ENCODE measurements at places on chromosomes 16 and 17.

- DNase-seq: peak; percentile 86
- H3K4me1 ChIP-seq: peaks cover 5% of the 10 kb centered on the region
- H3K36me3 ChIP-seq: no peaks in the 10 kb centered on the region
- no peak overlapping the region for H3K4me3 ChIP-seq
Observed at GRCh38 chr17:2214047-2214928, 89.3 kb downstream of the SMG6 start.

GRCh38 chr17:77916264-77916663 is 42.2 kb upstream of the TNRC6C start:
- H3K27ac ChIP-seq: no peak overlapping the region
- DNase-seq: no peak
- H3K36me3 ChIP-seq: no peaks in the 10 kb centered on the region
- no peaks in the 10 kb centered on the region for H3K27me3 ChIP-seq
- H3K4me1 ChIP-seq: no peaks in the 10 kb centered on the region
- no peak overlapping the region for H3K4me3 ChIP-seq

GRCh38 chr17:81127526-81128177 is 37.7 kb upstream of the PVALEF start:
- no peaks in the 10 kb centered on the region for H3K4me1 ChIP-seq
- H3K27me3 ChIP-seq: no peaks in the 10 kb centered on the region
- no peak for DNase-seq
- no peaks in the 10 kb centered on the region for H3K36me3 ChIP-seq
- H3K27ac ChIP-seq: no peak overlapping the region
- no peak overlapping the region for H3K4me3 ChIP-seq

DNA sequence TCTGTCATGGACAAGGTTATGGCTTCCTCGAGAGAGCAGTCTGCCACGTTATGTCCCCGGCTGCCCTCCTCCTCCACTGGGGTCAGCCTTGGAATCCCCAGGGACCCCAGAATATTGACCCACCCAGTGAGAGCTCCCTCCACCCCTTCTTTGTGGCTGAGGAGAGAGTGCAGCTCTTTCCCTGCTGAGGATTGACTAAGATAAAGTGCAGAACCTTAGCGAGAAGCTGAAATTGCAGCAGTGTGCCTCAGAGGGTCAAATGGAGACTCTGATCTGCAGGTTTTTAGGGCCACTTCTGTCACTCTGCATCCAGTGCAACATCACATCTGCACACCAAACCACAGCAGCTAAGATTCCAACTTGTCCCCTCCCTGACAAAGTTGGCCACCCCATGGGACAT is 25.6 kb upstream of the PMFBP1 start:
- no peaks in the 10 kb centered on the region for H3K36me3 ChIP-seq
- no peaks in the 10 kb centered on the region for H3K27me3 ChIP-seq
- DNase-seq: no peak
- H3K27ac ChIP-seq: no peak overlapping the region
- no peaks in the 10 kb centered on the region for H3K4me1 ChIP-seq
- no peak overlapping the region for H3K4me3 ChIP-seq

DNA sequence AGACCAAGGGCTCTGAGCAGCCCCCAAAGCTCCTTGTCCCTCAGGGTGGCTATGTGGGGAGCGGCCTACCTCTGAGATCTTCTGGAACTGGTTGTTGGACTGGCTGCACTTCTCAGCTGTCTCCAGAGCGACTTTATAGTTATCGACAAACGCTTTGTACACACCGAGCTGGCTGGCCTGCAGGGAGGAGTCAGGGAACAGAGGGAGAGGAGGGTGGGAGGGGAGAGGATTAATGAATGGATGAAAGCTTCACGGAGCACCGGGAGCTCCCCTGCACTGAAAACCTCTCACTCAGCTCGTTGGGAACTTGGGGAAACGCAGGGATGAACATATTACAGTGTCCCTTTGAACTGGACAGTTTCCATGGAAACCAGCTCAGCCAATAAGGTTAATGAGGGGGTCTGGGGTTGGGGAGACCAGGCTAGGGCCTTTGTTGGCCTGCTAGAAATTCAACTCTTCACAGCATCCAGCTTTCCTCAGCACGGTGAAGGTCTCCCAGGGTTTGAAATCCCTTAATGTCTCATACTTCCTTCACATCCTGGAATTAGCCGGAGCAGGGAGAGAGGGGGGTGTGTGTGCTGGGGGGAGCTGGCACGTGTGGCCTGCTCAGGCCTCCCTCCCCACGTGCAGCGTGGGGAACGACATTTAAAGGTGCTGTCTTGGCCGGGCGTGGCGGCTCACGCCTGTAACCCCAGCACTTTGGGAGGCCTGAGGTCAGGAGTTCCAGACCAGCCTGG is 86.7 kb downstream of the TIMM22 start:
- H3K4me1 ChIP-seq: no peaks in the 10 kb centered on the region
- H3K27ac ChIP-seq: no peak overlapping the region
- no peak overlapping the region for H3K4me3 ChIP-seq
- no peaks in the 10 kb centered on the region for H3K36me3 ChIP-seq

DNA sequence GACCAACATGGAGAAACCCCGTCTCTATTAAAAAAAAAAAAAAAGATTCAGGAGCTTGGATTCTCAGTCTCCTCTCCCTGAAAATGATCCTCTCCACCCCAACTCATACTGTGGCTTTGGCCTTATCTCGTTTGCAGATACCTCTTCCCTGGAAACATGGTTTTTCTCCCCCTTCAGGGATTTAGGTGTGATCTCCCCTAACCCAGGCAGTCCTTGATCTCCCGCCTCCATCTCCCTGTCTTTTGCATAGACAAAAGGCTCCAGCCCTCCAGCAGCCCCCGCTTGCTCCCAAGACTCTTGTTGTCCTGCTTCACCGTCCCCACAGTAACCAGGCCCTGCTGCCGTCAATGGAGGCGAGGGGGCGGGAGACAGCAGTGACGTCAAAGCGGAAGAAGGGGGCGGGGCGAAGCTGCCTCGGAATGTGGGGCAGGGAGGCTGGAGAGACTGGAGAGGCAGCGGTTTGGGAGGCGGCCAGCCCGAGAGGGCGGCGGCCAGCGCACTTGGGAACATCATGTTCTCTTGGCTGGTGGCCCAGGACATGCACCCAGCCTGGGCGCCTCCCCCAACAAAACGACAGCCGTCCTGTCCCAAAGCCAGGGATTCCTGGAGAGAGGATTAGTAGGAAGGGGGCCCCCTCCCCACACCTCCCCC is 1.9 kb upstream of the PER1 start:
- H3K36me3 ChIP-seq: peaks cover 9% of the 10 kb centered on the region
- H3K27me3 ChIP-seq: no peaks in the 10 kb centered on the region
- H3K4me1 ChIP-seq: no peaks in the 10 kb centered on the region
- peak overlapping the region; percentile 99 for H3K27ac ChIP-seq

DNA sequence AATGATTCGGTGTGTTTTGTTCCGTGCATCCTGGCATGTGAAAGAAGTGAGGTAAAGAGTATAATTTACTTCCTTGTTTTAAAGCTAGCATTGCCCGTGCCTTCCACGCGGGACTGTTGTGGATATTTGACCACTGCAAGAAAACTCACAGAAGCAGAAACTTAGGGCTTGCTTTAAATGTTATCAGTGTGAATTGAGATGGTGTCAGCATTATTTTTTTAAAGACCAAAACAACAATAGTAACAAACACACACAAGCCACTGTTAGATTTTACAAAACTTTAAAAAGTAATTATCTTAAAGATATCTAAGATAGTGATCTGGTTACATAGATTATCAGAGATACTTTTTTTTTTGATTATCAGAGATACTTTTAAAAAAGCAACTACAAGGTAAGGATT is 47.4 kb downstream of the WWOX start:
- no peak overlapping the region for H3K4me3 ChIP-seq
- H3K36me3 ChIP-seq: no peaks in the 10 kb centered on the region
- H3K27me3 ChIP-seq: no peaks in the 10 kb centered on the region
- DNase-seq: no peak
- no peak overlapping the region for H3K27ac ChIP-seq
- H3K4me1 ChIP-seq: no peaks in the 10 kb centered on the region

- H3K4me1 ChIP-seq: no peaks in the 10 kb centered on the region
- H3K36me3 ChIP-seq: no peaks in the 10 kb centered on the region
- DNase-seq: no peak
- no peak overlapping the region for H3K27ac ChIP-seq
- no peaks in the 10 kb centered on the region for H3K27me3 ChIP-seq
Observed at GRCh38 chr16:85181739-85182129, 69.5 kb upstream of the CIBAR2 start.

DNA sequence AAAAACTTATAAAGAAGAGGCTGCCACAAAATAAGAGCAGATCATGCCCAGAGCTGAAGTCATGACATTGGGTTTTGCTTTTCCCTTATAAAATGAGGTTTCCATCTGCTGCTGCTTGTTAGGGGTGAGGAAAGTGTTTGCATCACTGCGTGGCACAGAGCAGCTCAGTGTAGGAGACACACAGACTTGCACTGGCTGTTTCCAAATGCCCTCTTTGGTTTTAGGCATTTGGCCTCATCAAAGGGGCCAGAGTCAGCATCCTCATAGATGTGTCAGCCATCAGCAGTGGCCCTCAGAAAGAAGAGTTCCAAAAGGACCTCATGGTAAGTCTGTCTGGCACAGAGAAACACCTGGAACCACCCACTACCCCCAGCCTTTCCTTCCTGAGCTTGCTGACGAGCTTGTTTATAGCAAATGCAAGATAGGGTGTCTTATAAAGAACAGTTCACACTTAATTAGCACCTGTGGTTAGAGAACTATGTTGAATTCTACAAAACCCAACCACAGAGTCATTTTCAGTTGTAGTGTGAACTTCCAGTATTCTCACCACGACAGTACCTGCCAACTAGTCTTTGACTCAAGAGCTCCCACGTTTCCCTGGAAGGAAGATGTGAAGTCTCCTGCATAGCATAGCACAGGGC is 17.0 kb downstream of the VWA3A start:
- no peak for DNase-seq
- H3K4me3 ChIP-seq: no peak overlapping the region
- H3K36me3 ChIP-seq: no peaks in the 10 kb centered on the region
- no peak overlapping the region for H3K27ac ChIP-seq
- no peaks in the 10 kb centered on the region for H3K4me1 ChIP-seq

GRCh38 chr17:8041249-8041928 is 2.5 kb downstream of the ALOX15B start:
- H3K27ac ChIP-seq: no peak overlapping the region
- H3K27me3 ChIP-seq: peaks cover 3% of the 10 kb centered on the region
- DNase-seq: no peak
- H3K4me1 ChIP-seq: no peaks in the 10 kb centered on the region
- H3K36me3 ChIP-seq: no peaks in the 10 kb centered on the region
- H3K4me3 ChIP-seq: no peak overlapping the region

GRCh38 chr17:67359960-67360791 is 6.2 kb downstream of the PSMD12 start:
- H3K36me3 ChIP-seq: peaks cover 6% of the 10 kb centered on the region
- no peak for DNase-seq
- no peak overlapping the region for H3K27ac ChIP-seq
- no peaks in the 10 kb centered on the region for H3K27me3 ChIP-seq
- no peaks in the 10 kb centered on the region for H3K4me1 ChIP-seq

DNA sequence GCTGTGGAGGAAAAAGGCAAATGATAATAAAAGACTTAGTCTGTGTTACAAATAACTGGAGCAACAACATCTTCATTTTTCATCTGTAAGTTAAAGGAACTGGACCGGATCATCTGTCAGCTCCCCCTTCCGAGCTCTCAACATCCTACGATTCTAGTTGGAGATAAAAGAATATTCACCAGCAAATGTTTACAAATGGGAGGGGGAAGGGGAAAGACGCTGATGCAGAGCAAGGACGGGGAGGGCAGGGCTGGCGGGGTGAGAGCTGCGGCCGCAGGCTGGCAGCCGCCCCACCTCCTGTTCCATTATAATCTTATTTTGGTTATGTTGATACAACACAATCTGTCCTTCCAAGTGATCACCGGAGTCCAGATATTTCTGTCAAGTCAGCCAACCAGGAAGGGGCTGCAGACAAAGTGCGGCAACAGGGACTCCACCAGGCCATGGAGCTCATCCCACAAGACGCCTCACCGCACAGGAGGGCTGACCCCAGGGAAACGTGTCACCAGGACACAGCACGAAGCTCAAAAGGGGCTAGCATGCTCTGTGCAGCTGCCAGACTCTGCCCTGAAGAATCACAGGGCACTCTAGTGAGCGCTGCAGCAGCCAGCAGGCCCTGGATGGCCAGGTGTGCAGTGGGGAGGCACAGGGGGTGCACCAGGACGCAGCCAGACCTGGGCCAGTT is 19.7 kb downstream of the FBXO31 start:
- no peaks in the 10 kb centered on the region for H3K36me3 ChIP-seq
- no peaks in the 10 kb centered on the region for H3K4me1 ChIP-seq
- no peaks in the 10 kb centered on the region for H3K27me3 ChIP-seq
- H3K4me3 ChIP-seq: no peak overlapping the region
- DNase-seq: no peak

Measured in aorta (tissue), 5 donors.